ENCODE measurements at places on chromosomes 3 and 15.

DNA sequence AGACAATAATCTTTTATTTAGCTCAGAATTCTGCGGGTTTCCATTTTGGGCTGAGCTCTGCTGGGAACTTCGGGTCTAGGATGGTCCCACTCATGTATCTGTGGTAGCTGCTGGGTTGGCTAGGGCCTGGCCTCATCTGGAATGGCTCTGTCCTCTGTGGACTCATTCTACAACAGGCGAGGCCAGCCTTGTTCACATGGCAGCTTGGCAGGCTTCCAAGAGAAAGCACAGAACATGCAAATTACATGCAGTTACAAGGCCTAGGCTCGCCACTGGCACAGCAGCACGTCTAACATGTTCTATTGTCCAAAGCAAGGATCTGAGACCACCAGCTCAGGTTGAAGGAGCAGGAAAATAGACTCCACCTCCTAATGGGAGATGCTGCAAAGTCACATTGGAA is 431.4 kb downstream of the PDCD6IP start:
- DNase-seq, result no peak

GRCh38 chr15:72474912-72475628 is 940 bp downstream of the ARIH1 start:
- peak; percentile 61 for DNase-seq

DNA sequence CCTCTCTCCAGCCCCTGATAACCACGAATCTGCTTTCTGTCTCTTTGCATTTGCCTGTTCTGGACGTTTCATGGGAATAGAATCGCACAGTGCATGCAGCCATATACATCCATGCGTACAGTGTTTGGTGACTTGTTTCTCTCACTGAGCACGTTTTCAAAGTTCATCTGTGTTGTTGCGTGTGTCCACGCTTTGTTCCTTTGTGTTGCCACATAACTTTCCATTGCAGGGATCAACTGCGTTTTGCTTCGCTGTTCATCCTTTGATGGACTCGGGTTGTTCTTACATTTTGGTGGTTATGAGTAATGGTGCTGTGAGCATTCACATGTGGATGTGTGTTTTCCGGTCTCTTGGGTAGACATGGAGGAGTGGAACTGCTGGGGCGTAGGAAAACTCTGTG is 56.4 kb upstream of the TAMM41 start:
- DNase-seq, result no peak

DNA sequence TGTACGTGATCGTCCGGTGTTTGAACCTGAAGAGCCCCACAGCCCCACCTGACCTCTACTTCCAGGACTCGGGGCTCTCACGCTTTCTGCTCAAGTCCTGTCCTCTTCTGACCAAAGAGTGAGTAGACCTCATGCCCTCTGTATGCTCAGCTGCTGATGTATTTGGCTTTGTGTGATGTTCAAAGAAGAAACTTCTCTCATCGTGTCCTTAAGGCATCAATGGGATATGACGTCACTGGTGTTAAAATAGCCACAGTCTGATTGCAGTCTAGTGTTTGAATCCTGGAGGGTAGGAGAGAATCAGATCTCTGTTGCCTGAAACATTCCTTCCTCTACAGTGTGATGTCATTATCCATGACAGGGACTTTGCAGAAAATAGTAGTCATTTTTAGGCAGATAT is 28.1 kb downstream of the ABHD2 start:
- no peak for DNase-seq

GRCh38 chr3:32937331-32937730 is 14.1 kb upstream of the CCR4 start:
- DNase-seq, result no peak

DNA sequence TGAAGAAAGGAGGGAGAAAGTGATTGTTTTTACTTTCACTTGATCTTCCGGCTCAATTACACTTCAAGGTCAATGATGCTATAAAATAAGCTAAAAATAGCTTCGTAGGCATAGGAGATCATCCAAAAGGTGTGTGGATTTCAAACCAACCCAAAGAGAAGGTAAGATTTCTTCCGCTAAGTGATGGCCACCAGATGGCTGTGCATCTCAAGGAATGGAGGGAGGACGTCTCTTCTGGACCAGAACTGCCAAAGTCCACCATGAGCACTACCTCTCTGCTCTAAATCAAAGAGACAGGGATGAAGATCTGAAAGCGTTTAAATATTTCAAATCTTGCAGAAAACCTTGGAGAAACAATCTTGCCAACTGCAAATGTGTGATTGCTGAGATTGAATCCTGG is 199.1 kb upstream of the ZPLD1 start:
- no peak for DNase-seq

GRCh38 chr15:62603742-62604141 is 438.7 kb upstream of the C2CD4B start:
- no peak for DNase-seq

DNA sequence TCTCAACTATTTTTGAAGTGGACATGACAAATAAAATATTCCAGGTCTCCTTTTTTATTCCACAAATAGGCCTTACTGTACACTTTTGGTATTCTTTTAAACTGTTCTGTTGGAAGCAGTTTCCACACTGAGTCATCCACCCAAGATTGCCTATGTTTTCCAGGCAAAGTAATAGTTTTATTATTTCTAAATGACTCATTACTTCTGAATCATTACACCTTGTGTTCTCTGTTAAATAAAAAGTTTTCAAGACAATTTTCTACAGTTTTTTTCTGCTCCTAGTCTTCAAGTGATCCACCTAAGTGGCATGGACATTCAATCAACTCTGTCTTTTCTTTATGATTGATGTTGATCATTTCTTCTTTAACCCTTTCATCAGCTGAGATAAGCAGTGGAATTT is 26.5 kb downstream of the PPP2R3A start:
- no peak for DNase-seq

- no peak for DNase-seq
These were observed 1.2 kb downstream of the TGM4 start for GRCh38 chr3:44875596-44875995.

- DNase-seq, result no peak
These were observed 214.4 kb downstream of the THSD4 start for GRCh38 chr15:71329497-71330260.

GRCh38 chr3:30319713-30320112 is 286.7 kb upstream of the TGFBR2 start:
- no peak for DNase-seq

Data from stimulated activated CD8-positive, alpha-beta memory T cell treated with anti-CD3 and anti-CD28 coated beads, Interleukin-7, amount 100 ng/mL, for 1 hour (primary cell).